ENCODE measurements at places on chromosomes 3 and 15.

DNA sequence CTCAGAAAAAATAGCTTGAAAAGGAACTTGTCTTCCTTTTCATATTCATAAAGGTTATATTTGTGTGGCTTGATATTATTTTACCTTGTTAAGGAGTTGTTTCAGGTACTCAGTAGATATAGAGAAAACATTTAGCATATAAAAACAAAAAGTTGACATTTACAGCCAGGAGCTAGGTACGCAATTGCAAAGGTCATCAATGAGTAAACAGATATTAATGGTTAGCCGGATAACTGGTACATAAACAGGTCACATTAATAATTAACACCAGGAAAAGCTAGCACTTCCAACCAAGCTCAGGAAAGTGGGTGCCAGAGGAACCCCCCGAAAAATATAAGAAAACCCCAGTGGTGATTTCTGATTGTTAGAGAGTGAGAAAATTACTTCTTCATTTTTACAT is 146.6 kb upstream of the NR2F2 start:
- DNase-seq: no peak

- DNase-seq: no peak
Observed at GRCh38 chr15:89469426-89470096, 26.8 kb downstream of the RHCG start.

DNA sequence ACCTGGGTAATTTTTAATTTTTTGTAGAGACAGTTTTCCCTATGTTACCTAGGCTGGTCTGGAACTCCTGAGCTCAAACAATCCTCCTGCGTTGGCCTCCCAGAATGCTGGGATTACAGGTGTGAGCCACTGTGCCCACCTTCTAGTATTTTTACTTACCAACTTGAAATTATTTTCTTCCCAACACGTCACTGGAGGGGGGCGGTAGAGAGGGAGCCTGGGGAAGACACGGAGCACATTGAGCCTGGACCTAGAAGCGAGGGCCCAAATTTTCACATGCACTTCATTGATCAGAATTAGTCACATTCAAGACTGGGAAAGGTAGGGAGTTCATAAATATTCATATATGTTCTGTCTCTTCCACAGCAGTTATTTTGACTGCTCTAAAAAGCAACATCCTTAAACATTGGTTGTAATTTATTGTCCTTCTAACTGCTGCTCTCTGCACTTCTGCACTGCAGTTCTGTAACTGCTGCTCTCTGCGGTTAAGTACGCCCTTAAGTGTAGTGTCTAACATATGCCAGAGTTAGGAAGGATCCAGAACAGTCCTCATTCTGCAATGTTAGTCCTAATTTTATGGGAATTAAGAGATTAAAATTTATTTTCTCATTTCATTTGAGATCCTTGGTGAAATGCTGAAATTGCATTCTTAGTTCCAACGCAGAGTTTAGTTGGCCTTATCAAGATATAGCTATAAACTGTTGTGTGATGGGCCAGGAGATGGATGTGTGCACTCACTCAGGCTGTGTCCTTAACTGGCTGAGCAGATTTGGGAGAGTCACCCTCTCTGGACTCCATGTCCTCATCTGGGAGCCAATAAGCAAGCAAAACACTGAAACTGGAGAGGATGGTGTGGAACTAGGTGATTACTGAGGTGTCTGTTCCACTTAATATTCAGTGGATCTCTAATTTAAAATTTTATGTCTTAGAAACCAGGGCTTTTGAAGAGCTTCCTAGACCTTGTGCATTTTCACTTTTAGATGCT is 98.2 kb downstream of the STRIT1 start:
- DNase-seq: no peak

DNA sequence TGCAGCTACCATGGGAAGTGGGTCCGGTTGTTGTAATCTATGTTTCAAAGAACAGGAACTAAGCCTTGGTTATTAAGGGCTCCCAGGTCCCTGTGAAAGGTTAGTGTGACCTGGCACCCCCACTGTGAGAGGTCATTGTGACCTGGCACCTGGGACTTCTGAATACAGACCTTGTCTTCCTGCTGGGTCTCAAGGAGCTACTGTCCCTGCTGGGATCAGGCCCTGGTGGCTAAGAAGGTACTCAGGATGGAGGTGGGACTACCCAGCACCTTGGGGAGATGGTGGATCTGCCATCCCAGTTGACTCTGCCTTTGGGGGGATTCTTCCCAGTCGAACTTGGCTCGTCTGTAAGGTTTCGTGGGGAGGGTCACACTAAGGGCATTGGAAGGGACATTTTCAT is 10.3 kb upstream of the SLCO2A1 start:
- DNase-seq: no peak

DNA sequence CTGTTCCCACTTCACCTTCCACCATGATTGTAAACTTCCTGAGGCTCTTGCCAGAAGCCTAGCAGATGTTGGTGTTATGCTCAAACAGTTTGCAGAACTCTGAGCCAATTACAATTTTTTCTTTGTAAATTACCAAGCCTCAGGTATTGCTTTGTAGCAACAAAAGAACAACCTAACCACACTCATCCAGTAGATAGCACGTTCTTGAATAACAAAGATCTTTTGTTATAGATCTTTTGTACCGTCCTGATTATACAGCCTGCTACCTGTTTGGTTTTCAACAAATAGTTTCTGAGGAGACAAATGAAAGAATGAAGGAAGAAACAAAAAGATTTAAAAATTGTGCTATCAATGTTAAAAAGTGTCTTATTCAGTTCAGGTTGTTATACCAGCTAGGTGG is 474.7 kb upstream of the ALCAM start:
- DNase-seq: no peak

GRCh38 chr3:47985381-47985780 is 30.8 kb downstream of the MAP4 start:
- DNase-seq: no peak

DNA sequence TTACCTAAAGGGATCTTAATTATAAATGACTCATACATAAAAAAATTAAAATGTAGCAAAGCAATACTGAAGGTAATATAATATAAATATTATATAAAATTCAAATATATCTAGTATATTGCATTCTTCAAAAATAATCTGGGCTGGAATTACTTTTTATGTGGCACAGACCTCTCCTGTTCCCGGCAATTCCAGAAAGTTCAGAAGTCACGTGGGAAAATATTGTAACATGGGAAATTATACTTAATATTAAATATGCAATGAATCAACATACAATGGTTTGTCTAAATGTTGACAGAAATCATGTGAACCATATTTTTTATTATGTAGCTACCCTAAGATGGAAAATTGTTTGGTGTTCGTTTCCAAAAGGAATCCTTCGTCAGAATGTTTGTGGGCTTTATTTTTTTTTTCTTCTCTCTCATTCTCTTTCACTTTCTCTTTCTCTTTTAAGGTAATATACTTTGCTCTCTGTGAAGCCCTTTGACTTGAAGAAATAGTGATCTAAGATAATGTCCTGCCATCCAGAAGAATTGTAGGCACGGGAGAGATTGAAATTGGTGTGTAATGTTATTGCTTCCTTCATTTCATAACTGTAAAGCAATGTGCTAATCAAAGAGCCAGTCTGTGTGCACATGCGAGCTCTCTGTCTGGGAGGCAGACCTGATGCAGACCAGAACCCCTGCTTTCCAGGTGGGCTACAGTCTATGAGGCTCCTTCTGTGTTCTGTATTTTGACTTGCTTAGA is 559.4 kb downstream of the NR2F2 start:
- no peak for DNase-seq

GRCh38 chr3:108159865-108160264 is 62.4 kb downstream of the IFT57 start:
- DNase-seq: no peak

DNA sequence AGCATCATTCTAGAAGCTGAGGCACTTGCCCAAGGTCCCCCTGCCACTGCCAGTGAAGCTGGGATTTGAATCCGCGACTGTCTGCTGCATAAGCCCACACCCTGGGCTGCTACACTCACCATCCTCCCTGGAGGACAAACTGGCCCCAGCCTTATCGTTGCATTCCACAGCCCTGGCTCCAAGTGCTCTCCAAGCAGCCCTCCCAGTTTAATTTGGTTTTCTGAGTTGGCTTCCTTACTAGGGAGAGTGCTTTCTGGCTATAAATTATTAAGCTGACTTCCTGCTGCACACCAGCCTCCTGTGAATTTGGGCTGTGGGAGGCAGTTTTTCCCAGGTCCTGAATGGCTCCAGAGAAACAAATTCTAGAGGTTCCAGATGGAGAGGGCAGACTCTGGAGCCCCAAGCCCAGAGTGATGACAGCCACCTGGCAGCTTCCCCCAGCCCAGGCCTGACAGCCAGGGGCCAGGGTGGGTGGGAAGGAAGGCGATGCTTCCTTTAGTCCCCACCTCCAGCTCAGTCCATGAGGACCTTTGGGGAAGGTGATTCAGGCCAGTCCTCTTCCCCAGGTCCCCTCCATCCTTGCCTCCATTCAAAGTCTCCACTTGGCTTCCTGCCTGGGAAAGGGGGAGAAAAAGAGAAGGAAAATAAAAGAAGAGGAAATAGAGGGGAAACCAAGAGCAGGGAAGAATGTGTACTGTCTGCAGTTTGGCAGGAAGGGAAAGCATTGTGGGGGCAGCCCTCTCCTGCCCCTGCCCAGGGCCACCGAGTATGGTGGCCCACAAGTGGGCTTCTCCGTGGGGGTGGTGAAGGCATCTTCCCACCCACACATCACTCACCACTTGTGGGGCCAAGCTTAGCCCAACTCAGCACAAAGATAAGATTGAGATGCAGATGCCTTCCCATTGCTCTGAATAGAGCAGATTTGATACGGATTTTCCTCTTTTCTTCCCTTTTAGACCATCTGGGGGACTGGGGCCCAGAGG is 69.6 kb downstream of the SEMA5B start:
- DNase-seq: no peak

GRCh38 chr15:66046751-66047150 is 177.5 kb downstream of the RAB11A start:
- DNase-seq: no peak

DNA sequence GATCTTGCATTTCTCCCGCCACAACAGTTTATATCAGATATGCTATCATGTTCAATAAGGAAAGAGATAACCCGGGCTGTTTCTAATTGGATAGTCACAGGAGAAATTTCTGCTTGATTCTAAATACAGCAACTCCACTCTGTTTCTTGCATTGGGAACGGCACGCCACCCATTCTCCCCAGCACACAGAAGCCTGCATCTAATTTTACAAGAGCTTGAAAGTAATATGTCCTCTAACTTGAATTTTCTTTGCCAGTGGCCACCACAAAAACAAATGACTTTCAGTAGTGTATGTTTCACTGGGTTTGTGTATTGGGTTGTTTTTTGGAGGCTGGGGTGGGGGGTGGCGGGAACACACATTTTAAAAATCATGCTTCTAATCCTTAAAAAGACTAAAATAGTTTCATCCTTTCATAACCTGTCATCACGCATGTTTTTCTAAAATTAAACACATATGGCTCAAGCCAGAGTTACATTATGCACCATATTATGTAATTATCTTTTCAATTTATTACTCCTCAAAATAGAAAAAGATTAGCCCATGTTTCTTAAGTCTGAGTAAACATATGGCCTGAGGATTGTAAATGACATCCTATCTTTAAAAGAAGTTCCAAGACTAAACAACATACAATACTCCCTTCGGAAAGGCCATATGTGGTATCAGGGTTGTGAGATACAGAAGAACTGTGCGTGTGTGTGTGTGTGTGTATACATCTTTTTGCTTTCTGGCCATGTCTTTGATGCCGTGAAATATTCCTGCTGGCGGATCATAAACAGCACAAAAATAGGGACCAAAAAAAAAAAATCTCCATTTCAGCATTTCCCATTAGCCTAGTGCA is 176.3 kb downstream of the FOXP1 start:
- DNase-seq: no peak

- no peak for DNase-seq
Observed at GRCh38 chr3:41234823-41235721, 35.8 kb downstream of the CTNNB1 start.

- DNase-seq: no peak
Observed at GRCh38 chr3:46859001-46859710, 4.1 kb downstream of the MYL3 start.

DNA sequence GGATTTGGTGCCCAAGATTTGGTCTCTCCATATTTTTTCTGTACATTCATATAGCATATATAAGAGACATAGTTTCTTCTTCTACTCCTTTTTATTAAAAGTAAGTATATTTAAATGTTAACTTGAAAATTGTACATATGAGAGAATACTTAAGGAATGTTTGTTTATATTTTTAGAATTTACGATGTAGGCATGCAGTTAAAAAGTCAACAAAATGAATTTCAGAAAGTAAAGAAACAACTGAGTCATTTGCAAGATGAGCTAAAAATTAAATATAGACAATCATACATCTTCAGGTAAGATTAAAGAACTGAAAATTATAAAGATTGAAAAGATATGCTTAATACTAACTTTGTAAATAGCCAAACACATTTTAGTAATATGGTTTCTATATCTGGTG is 94.2 kb downstream of the LEKR1 start:
- DNase-seq: no peak

DNA sequence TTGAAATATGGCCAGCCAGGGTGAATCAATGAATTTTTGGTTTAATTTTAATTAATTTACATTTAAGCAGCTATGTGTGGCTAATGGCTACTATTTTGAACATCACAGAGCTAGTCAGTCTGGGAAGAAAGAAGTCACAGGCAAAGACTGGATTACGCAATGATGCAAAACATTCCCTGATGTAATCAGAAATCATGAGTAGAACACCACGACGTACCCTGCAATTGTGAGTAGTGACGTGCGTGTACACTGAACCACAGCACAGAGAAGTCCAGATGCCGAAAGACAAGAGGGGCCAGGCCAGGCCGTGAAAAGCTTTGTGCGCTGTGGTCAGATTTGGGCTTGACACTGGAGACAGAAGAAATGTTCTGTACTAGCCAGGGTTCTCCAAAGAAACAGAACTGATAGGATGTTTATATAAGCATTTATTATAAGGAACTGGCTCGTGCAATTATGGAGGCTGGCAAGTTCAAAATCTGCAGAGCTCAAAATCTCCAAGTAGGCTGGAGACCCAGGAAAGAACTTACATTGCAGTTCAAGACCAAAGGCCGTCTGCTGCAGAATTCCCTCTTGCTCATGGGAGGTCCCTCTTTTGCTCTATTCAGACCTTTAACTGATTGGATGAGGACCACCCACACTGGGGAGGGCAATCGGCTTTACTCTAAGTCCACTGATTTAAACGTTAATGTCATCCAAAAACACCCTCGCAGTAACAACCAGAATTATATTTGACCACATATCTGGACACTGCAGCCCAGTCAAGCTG is 44.6 kb downstream of the SH3BP5 start:
- no peak for DNase-seq

- no peak for DNase-seq
Observed at GRCh38 chr3:129087138-129087702, 26.6 kb downstream of the GP9 start.

GRCh38 chr3:51400166-51400565 is 9.1 kb downstream of the RBM15B start:
- DNase-seq: no peak

- no peak for DNase-seq
Observed at GRCh38 chr15:100373942-100374341, 32.2 kb upstream of the ADAMTS17 start.

GRCh38 chr3:146881966-146882760 is 277.0 kb upstream of the PLSCR5 start:
- DNase-seq: no peak

GRCh38 chr3:62975566-62975965 is 100.3 kb upstream of the CADPS start:
- DNase-seq: no peak
